ENCODE measurements at places on chromosomes 6 and 20.

- DNase-seq, result no peak
Measured at GRCh38 chr6:51466427-51466826, 621.0 kb downstream of the PKHD1 start.

DNA sequence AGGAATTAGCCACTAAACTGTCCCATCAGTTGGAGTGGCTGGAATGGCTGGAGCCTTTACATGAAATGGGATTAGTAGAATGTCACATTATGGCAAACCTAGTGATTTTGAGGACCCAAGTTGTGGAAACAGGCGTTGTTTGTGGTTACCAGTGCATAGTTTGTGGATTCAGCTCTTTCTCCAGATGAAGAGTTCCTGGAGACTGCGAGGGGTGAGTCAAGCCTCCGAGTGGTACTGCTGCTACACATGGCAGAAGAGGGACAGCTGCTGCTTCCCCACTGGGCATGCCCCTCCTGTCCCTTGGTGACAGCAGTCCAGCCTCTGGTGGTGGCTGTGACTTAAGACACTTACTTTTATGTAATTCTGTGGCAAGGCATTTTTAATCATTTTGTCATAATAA is 94.2 kb upstream of the SCP2D1 start:
- DNase-seq, result no peak

DNA sequence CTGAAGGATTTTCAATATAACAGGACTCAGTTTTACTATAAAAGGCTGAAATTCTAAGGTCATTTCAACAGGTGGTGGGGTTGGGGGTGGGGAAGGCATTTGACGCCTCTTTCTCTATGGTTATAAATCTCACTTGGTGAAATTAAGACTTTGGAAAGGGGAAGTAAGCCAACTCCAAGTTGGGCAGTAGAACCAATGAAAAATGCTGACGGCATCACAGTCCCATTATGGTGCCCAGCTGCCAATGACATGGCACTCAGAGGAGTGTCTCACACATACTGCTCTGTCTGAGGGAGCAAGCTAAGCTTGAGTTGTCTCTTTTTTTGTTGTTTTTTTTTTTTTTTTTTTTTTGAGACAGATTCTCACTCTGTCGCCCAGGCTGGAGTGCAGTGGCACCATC is 4.7 kb downstream of the SLC16A10 start:
- DNase-seq, result no peak

- DNase-seq, result no peak
Measured at GRCh38 chr20:51354191-51354768, 188.2 kb downstream of the NFATC2 start.

GRCh38 chr6:169971081-169971861 is 219.8 kb downstream of the ERMARD start:
- peak; percentile 41 for DNase-seq

- DNase-seq, result no peak
Measured at GRCh38 chr20:37296371-37296770, 6.9 kb downstream of the MANBAL start.

- DNase-seq, result no peak
Measured at GRCh38 chr20:42945234-42945994, 244.3 kb downstream of the PTPRT start.

DNA sequence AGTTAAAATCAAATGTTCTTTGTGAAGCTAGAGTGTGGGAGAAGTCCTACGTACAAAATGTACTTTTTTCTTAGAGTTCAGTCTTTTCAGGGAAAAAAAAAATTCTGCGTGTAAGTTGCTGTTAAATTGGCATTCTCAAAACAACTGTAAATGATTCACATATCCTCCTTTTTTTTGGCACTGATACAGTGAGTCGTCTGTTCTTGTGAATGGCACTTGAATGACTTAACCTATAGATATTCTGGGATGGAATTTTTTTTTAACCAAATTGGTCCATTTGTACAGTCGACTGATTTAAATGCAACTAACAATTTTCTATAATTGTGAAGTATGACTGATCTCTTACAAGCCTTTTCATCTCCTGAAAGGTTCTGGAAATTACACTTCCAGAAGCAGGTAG is 5.5 kb upstream of the JAG1 start:
- DNase-seq, result no peak

GRCh38 chr6:84796343-84796742 is 31.9 kb upstream of the TBX18 start:
- DNase-seq, result no peak

DNA sequence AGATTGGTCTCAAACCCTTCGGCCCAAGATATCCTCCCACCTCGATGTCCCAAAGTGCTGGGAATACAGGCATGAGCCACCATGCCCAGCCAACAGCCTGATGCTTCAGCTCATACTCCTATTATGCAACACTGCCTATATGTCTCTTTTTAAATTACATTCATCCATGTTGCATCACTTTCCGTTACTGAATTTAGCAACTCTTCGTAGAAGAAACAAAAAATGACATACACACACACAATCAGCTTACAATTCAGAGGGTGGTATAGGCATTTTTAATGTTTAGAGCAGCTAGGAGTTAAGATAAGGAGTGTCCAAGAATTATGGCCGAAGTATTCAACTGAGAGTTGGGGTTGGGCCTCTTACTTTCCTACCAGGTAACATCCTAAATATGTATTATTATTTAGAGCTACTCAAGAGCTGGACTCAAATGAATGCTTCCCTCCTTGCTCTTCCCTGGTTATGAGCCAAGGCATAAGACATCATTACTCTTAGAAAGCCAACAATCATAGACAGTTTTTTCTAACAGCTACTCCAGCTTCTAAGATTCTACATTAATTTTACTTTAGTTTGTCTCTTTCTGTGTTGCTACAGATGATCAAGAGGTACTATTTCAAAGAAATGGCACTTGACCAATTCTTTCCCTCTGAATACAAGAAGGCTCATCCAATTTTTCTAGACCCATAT is 62.0 kb upstream of the BMP5 start:
- no peak for DNase-seq

GRCh38 chr20:29427201-29428060 is 1830.0 kb upstream of the DEFB115 start:
- no peak for DNase-seq

- no peak for DNase-seq
Measured at GRCh38 chr6:117573006-117573680, 29.2 kb downstream of the GOPC start.

GRCh38 chr6:116456927-116457326 is 4.2 kb upstream of the CALHM6 start:
- no peak for DNase-seq

DNA sequence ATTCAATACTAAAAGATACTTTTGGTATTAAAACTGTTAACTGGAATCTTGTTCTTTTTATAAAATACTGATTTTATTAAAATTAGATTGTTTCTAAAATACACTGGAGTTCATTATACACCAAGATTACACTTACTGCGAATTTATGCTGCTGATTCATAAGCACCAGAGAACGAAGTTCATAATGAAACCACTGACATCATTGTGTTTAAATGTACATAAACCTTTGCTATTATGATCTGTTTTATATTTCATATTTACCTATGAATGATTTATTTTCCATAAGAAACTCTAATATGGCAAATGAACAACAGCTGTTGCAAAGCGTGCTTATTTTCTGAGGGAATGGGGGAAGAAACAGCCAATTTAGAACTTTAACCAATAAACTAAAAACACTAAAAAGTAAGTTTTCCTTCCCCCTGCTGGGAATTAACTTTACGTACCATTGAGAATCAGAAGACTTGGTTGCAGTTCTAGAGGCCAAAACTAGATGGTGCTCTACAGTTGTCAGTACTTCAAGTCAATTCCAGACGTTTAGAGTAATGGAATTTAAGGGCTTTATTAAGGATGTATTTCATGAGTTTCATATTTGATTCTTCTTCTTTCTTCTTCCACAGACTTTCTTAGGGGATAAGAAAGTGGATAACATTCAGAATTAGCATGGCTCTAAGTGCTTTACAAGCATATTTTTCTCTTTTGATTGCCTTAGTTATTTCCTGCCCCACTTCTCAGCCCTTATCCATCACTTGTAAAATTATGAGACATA is 30.8 kb upstream of the COL19A1 start:
- DNase-seq, result no peak

GRCh38 chr20:25336561-25337422 is 53.8 kb downstream of the ABHD12 start:
- DNase-seq, result peak; percentile 56

DNA sequence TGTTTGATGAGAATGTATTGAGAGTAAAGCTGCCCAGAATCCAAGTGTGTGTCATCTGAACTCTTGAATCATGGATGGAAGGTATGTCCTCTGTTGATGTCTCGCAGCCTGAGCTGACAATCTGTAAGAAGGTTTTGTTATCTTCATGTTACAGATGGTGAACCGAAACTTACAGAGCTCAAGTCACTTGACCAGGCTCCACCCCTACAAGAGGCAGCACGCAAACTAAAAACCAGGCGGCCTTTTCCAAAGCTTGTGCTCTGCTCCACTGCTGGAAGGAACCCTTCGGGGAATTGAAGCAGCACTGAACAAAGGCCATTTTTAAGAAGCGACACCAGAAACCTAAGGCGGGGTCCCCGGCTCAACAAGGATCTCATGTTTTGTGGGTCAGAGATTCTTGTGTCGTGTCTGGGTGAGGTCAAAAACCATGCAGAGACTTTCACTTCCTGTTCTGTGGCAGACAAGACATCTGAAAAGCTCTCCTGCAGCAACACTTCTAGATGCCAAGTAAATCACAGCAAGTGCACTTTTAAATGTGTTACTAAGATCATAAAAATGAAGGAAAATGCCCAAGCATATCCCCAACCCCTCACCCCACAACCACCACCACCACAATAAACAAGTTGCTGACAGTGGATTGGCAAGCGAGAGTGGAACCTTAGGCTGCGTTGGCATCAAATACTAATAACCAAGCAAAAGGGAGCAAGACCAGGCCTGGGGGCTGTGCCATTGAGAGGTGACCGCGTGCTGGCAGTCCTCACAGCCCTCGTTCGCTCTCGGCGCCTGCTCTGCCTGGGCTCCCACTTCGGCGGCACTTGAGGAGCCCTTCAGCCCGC is 27.3 kb downstream of the NQO2 start:
- DNase-seq, result no peak

DNA sequence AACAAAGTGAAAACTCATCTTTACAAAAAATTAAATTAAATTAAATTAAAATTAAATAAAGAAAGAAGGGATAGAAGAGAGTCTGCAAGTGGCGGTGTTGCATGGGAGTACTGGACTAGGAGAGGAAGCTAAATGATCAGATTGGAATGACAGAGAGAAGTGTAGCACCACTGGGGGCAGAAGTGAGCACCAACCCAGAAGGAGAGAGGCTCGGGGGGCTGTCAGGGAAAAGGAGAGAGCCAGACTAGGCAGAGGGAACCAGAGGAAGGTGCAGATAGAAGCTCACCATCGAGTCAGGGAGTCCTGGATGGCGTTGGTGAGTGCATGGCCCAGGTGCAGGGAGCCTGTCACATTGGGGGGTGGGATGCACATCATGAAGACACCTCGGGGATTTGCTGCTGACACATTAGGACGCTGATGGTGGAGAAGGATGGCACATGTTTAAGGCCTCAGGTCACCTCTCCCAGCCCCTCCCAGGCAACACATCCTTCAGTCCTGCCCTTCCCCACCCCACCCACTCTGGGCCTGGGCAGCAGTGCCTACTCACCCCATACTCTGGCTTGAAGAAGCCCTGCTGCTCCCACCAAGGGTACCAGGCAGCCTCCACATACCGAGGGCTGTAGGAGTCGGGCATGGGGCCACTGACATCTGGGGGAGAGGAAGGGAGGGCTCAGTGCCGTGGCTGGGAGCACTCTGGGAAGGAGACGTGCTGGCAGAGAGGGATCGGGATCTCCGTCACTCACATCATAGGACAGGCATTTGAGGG is 4.0 kb downstream of the VARS1 start:
- DNase-seq, result no peak

DNA sequence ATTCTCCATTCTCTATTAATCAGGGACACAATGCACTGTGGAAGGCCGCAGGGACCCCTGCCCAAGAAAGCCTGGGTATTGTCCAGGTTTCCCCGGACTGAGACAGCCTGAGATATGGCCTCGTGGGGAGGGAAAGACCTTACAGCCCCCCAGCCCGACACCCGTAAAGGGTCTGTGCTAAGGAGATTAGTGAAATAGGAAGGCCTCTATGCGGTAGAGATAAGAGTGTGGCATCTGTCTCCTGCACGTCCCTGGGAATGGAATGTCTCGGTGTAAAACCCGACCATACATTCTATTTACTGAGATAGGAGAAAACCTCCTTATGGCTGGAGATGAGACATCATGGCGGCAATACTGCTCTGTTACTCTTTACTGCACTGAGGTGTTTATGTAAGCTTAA is 15.7 kb upstream of the EIF2S2 start:
- DNase-seq, result no peak

DNA sequence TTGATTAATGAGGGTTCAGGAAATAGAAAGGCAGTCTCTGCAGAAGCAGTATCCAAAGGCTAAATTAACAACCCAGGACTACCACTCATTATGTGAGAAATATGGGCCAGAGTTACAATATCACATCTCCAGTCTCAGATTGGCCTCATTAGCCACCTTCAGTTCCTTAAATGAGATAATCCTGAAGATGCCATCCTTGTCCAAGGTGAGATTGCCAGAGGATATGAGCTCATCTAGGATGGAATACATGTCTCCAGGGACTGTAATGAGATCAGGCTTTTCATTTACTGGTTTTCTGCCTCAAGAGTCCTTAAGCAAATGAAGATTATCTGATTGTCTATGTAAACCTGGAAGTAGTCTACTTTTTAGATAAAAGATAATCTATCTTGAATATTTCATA is 196.3 kb downstream of the FUT9 start:
- DNase-seq, result no peak

DNA sequence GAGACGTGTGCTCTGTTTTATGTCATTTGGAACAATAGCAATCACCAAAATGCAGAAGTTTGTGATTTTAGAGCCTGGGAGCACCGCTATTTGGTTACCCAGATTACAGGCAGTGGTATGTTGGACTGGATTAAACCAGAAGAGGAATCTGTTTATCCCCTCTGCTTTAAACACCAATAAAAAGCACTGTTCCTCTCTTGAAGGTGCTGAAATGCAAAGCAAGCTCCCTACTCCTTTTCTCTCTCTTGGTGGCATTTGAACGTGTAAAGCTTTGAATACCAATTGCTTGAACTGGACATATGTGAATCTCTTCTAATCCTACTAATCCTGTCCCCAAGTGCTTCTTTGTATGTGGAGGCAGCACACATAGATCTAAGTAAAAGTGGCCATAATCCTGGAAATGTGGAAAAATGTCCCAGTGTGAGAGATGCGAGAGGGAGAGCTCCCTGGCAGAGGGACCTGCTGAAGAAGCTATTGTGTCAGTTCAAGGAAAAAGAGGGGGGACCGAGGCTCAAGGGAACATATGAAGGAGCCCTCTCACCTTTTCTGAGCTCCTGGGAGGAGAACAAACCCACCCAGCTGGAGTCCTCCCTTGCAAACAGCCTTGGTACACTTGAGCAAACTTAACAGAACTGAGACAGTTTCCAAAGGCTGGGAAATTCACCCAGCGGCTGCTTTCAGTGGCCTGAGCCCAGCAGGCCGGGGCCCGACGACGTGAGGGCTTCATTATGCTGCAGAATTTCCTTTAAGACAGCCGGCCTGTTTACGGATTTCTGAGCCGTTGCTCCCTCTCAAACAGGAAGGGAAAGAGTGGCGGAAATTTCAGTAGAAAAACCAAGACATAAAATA is 18.8 kb upstream of the OLIG3 start:
- no peak for DNase-seq

Measured in left lobe of liver (tissue), 2 donors.